Colonic mucosa (tissue), 4 donors: ENCODE measurements at places on chromosomes 3 and 15. TPM values are rescaled to one million over a fixed set of nuclear protein-coding genes. Genes with fewer than 3 reads are reported as not detected.

Gene TGM5
- total RNA-seq = not detected

Gene CD86
- total RNA-seq = 0.57 TPM

Gene P3H2
- total RNA-seq = 22.2 TPM

Gene AP3B2
- 0.82 TPM for total RNA-seq

- H3K36me3 ChIP-seq = no peaks in the 10 kb centered on the region
- H3K27ac ChIP-seq = no peak overlapping the region
- no peaks in the 10 kb centered on the region for H3K27me3 ChIP-seq
- no peak for DNase-seq
Observed at GRCh38 chr3:128128251-128128650, 4.6 kb upstream of the RUVBL1 start.

- H3K4me1 ChIP-seq = no peaks in the 10 kb centered on the region
- no peaks in the 10 kb centered on the region for H3K36me3 ChIP-seq
- no peaks in the 10 kb centered on the region for H3K27me3 ChIP-seq
- H3K27ac ChIP-seq = no peak overlapping the region
- H3K4me3 ChIP-seq = no peak overlapping the region
Observed at GRCh38 chr3:54631516-54632325, 296.1 kb downstream of the LRTM1 start.

DNA sequence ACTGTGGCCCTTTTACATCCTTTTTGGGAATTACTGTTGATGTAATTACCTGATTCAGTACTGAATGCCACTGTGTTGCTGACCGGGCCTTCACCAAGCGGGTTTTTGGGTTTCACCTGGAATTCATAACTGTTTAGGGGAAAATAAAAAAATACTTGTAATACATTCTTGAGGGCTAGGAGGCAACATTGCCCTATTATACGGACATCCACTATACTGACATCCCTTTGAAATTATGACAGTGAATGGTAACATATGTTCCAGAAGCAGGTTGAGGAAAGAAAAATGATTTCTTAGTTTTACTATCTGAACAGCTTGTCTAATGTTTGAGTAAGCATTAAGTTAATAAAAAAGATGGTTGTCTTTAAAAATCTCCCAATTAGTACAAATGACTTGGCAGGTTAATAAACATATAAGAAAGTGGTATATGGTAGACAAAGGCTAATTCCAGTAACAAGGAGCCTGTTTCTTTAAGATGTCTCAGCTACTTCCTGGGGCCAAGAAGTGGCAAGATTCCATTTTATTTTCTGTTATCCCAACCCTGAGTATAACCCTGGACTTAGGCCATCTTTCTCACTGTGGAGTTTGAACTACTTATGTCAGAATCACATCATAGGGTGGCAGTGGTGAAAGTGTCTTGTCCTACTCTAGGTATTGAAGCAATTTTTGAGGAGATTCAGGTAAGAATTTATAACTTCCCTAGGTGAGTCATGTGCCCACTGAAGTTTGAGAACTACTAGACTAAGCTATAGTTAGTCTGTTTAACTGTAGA, 45.5 kb downstream of the TFG start:
- no peak overlapping the region for H3K4me3 ChIP-seq
- H3K36me3 ChIP-seq = no peaks in the 10 kb centered on the region
- no peaks in the 10 kb centered on the region for H3K4me1 ChIP-seq
- DNase-seq = no peak
- no peak overlapping the region for H3K27ac ChIP-seq

DNA sequence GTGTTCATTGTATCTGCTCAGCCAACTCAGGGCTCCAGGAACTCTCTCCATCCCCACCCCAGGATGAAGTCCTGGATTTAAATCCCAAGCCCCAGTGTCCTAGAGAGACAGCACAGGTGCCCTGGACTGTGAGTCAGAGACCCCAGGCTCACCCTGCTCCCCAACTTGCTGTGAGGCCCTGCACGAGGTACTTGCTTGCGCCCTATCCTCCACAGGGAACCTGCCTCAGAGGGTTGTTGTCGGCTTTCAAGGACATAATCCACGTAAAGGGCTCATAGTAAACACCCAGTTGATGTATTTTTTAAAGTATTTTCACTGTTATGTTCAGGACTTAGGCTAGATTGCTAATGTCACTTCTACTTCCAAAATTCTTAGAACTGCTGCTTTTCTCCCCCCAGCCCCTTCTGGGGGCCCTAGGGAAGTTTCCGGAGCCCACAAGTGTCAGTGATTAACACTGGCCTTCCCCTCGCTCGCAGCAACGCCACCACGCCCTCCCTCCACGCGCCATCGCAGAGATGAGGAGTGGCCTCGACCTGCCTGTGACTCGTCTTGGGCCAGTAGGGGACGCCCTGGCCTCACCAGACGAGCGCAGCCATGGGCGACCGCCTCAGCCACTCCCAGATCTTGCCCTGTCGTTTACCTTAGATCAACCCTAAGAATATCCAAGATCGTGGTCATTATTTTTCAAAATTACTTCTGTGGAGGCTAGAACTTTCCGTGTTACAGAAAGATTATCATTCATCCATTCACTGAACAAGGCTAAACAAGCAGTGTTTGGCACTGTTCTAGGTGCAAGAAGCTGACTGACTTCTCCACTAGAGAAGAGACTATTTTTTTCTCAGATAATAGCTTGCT, 6.0 kb upstream of the SRP14 start:
- H3K27me3 ChIP-seq = no peaks in the 10 kb centered on the region
- peaks cover 29% of the 10 kb centered on the region for H3K4me1 ChIP-seq
- H3K27ac ChIP-seq = no peak overlapping the region
- no peak overlapping the region for H3K4me3 ChIP-seq

DNA sequence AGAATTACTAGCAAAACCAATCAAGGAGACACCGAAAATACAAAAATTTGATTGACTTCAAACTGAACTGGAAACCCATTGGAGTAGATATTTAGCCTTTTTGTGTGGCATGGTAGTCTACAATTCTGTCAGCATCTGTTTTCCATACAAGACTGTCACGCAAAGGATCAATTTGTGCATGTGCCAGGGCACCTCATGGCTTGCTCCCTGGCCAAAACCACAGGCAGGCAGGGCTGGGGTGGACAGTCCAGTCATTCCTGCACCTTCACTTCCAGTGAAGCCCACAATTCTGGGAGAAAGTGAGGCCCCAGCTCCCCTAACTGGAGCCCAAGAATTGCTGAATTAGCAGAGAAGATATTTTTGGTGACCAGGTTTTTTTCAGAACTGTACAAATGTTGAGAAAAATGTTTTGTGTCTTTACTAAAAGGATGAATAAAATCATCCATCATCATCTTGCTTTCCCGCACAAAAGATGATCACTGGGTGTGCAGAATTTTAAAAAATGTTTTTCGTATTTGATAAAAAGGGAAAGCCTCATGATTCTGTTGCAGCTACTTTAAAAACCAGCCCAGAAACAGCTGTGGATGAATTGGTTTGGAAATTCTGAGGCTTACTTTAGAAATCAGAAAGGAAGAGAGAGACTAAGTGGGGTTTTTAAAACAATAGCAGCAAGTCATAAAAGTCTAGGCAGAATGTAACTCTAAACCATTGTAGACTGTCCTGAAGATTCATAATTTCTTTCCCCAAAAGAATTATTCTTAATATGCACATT, 86.4 kb downstream of the PCCB start:
- H3K4me1 ChIP-seq = no peaks in the 10 kb centered on the region

DNA sequence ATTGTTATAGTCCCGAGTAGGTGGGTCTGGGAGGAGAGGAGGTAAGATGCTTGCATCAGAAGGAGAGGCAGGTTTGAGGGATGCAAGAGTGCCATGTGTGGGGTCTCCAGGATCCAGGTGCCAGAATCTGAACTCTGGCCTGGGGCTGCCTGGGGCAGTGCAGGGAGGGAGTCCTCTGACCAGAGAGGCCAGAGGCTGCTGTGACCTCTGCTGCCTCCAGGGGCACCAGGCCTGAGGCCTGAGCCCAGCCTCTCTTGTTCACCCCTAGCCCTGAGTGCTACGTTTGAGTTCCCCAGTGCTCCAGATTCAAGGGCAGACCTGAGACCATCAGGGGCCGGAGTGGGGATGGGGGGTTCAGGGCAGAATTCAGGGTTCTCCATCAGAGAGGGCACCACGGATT, 7.4 kb downstream of the SLC38A3 start:
- H3K27ac ChIP-seq = no peak overlapping the region
- H3K4me3 ChIP-seq = no peak overlapping the region
- no peaks in the 10 kb centered on the region for H3K4me1 ChIP-seq
- no peaks in the 10 kb centered on the region for H3K36me3 ChIP-seq

DNA sequence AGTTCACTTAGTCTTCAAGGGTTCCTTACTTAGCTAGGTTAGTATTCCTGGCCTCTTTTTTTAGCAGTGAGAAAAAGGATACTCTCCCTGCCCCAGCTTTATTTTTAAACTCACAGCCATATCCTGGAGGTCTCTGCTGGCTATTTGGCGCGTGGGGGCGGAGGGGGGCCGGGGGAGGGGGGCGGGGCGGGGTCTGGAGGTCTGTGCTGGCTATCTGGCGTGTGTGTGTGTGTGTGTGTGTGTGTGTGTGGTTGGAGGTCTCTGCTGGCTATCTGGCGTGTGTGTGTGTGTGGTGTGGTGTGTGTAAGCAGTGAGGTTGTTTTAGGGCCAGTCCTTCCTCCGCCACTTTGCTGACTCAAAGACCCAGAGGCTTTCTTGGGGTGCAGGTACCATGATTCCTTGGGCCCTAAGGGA, 579 bp upstream of the PLAAT1 start:
- no peak overlapping the region for H3K27ac ChIP-seq
- no peaks in the 10 kb centered on the region for H3K36me3 ChIP-seq
- H3K4me1 ChIP-seq = no peaks in the 10 kb centered on the region
- DNase-seq = no peak
- peak overlapping the region; percentile 39 for H3K4me3 ChIP-seq

- no peak overlapping the region for H3K4me3 ChIP-seq
- H3K4me1 ChIP-seq = no peaks in the 10 kb centered on the region
- no peak for DNase-seq
- H3K27ac ChIP-seq = no peak overlapping the region
Observed at GRCh38 chr15:76217029-76217881, 94.0 kb downstream of the ETFA start.

- H3K27me3 ChIP-seq = no peaks in the 10 kb centered on the region
- H3K4me1 ChIP-seq = no peaks in the 10 kb centered on the region
- H3K27ac ChIP-seq = no peak overlapping the region
- H3K4me3 ChIP-seq = no peak overlapping the region
Observed at GRCh38 chr15:101100593-101101442, 151.0 kb downstream of the CHSY1 start.

DNA sequence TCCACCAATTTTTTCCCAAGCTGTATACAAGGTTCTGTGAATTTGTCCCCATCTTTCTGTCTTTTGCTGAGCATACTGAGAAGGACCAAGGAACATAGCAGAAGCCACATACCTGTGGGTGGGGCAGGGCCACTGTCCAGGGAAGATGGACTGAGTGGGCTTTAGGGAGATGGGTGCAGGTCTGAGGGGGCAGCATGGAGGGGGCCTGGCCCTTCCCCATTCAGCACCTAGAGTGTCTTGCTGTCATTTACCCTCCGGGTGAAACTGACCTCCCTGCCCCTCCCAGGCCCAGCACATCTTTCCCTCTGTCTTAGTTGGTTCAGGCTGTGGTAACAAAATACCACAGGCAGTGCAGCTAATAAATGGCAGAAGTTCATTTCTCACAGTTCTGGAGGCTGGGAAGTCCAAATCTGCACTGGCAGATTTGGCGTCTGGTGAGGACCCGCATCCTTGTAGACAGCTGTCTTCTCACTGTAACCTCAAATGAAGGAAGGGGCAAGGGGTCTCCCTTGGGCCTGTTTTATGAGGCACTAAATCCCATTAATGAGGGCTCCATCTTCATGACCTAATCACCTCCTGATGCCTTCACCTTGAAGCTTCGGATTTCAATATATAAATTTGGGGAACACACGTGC, 180.0 kb upstream of the SMAD3 start:
- H3K4me1 ChIP-seq = no peaks in the 10 kb centered on the region
- no peaks in the 10 kb centered on the region for H3K27me3 ChIP-seq
- no peak overlapping the region for H3K4me3 ChIP-seq
- peak; percentile 6 for DNase-seq
- no peaks in the 10 kb centered on the region for H3K36me3 ChIP-seq
- H3K27ac ChIP-seq = no peak overlapping the region

- no peaks in the 10 kb centered on the region for H3K27me3 ChIP-seq
- H3K4me3 ChIP-seq = no peak overlapping the region
- peak; percentile 26 for DNase-seq
- no peaks in the 10 kb centered on the region for H3K4me1 ChIP-seq
- H3K36me3 ChIP-seq = no peaks in the 10 kb centered on the region
Observed at GRCh38 chr3:71629711-71630110, 46.2 kb upstream of the FOXP1 start.

DNA sequence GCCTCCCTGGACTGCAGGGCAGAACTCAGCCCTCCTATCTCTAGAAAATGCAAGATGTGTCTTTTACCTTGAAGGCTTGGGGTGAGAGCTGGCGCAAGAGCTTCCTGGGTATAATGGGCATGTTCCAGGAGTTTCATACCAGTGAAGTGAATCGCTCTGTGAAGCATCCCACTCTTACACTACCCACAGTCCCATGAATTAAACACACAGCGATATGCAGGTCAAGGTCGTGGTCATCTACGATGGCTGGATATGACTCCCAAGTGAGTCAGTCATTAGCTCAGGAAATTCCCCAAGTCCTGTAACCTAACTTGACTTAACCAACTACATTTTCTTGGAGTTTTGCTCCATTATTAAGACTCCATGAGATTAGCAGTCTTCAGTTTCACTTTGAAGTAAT, 439.7 kb downstream of the NTRK3 start:
- H3K4me3 ChIP-seq = no peak overlapping the region
- no peaks in the 10 kb centered on the region for H3K4me1 ChIP-seq
- DNase-seq = no peak
- no peaks in the 10 kb centered on the region for H3K36me3 ChIP-seq

GRCh38 chr3:156448300-156448699, 106.6 kb downstream of the SSR3 start:
- no peak for DNase-seq
- no peaks in the 10 kb centered on the region for H3K27me3 ChIP-seq
- no peak overlapping the region for H3K27ac ChIP-seq
- H3K4me1 ChIP-seq = no peaks in the 10 kb centered on the region

GRCh38 chr3:148950806-148951205, 40.5 kb upstream of the GYG1 start:
- H3K4me3 ChIP-seq = no peak overlapping the region
- H3K4me1 ChIP-seq = no peaks in the 10 kb centered on the region
- no peak overlapping the region for H3K27ac ChIP-seq
- no peaks in the 10 kb centered on the region for H3K36me3 ChIP-seq
- H3K27me3 ChIP-seq = no peaks in the 10 kb centered on the region
- no peak for DNase-seq

- no peak overlapping the region for H3K4me3 ChIP-seq
- no peaks in the 10 kb centered on the region for H3K36me3 ChIP-seq
- H3K4me1 ChIP-seq = no peaks in the 10 kb centered on the region
- H3K27me3 ChIP-seq = no peaks in the 10 kb centered on the region
- no peak overlapping the region for H3K27ac ChIP-seq
- no peak for DNase-seq
Observed at GRCh38 chr15:71659730-71660067, 150.7 kb upstream of the NR2E3 start.

GRCh38 chr3:7781395-7781794, 720.2 kb upstream of the LMCD1 start:
- H3K4me3 ChIP-seq = no peak overlapping the region
- no peaks in the 10 kb centered on the region for H3K36me3 ChIP-seq
- H3K4me1 ChIP-seq = no peaks in the 10 kb centered on the region
- H3K27ac ChIP-seq = no peak overlapping the region
- H3K27me3 ChIP-seq = no peaks in the 10 kb centered on the region

GRCh38 chr3:72821161-72821781, 27.0 kb downstream of the SHQ1 start:
- no peak overlapping the region for H3K4me3 ChIP-seq
- H3K27ac ChIP-seq = peak overlapping the region; percentile 78
- peaks cover 16% of the 10 kb centered on the region for H3K4me1 ChIP-seq
- H3K36me3 ChIP-seq = no peaks in the 10 kb centered on the region
